ENCODE measurements at places on chromosomes 11 and 22. TPM values are rescaled to one million over a fixed set of nuclear protein-coding genes. Genes with fewer than 3 reads are reported as not detected.
A peak's percentile ranks its signal among the peaks of the same experiment; 100 is the strongest.

DNA sequence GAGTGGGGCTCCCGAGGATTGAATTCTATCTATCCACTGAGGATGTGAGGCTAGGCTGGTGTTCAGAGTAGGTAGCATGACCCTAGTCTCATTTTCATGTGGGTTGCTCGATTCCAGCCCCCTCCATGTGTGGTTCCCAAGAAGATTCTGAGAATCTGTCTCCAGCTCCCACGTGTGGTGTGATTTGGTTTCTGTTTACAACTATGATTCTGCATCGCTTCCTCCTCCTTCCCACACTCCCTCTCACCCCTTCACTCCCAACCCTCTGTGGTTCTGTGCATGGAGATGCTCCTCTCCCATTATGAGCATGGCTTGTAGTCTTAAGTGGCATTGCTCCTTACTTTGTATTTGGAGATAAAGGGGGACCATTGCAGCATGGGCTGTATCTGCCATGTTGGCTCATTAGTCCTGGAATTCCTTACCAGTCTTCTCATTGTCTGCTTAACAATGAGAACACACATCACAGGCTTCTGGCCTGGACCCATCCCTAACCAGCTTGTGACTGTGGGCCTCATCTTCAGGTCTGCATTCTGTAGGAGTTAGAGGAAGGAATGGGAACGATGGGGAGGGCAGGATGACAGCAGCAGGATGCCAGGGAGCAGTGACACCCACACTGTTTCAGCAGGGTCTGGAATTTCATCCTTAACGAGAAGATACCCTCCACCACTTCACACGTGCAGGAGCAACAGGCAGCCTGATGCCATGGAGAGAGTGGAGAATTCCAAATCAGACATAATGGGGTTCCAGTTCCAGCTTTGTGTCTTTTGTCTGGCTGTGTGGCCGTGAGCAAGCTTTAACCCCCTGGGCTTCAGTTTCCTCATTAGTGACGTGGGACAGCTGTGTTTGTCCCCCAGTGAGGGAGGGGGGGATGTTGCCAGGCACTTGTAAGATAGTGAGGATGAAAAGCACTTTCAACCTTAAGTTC is 86.0 kb downstream of the CCDC81 start:
- peak; percentile 71 for DNase-seq

- DNase-seq = no peak
Observed at GRCh38 chr11:61749591-61750217, 2.7 kb upstream of the MYRF start.

PGA3 gene
- not detected for total RNA-seq

OR10A2 gene
- total RNA-seq = not detected

- peak; percentile 55 for DNase-seq
Observed at GRCh38 chr11:125429174-125429707, 66.8 kb downstream of the FEZ1 start.

FOLR2 gene
- total RNA-seq = not detected

Measured in IMR-90 (cell line).